ENCODE measurements at places on chromosomes 6 and 20. TPM values are rescaled to one million over a fixed set of nuclear protein-coding genes. Genes with fewer than 3 reads are reported as not detected.

MEP1A gene
- total RNA-seq, result not detected

GPX5 gene
- total RNA-seq, result not detected

BNIP5 gene
- not detected for total RNA-seq

HCK gene
- total RNA-seq, result not detected

THBS2 gene
- total RNA-seq, result 629 TPM

HUS1B gene
- total RNA-seq, result 0.77 TPM
